Prostate gland (tissue), 2 donors: ENCODE measurements at places on chromosomes 5 and 9. TPM values are rescaled to one million over a fixed set of nuclear protein-coding genes. Genes with fewer than 3 reads are reported as not detected.

The PROP1 gene
- not detected for total RNA-seq

The TMC1 gene
- total RNA-seq, result 3.0 TPM

- no peak for DNase-seq
These were observed 37.3 kb upstream of the PRDM12 start for GRCh38 chr9:130627051-130627450.

- no peak for DNase-seq
These were observed 11.4 kb downstream of the ACTL7B start for GRCh38 chr9:108844391-108844790.

DNA sequence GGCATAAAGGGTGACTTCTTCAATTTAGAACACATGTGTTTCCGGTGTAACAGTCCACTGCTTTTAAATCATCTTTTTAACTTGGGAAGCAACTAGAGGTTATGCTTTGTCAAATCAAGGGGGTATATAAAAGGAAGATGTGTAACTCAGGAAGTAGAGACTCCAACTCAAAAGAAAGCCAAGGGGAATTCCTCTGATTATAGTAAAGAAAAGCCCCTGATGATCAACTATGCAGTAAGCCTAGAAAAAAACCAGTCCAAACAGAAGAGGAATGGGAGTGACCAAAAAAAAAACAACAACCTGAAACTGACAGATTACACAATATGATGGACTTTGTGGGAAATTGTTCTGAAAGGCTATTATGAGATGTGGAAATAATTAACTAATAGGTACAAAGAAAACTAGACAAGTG, 90.3 kb downstream of the AK8 start:
- no peak for DNase-seq
